T-cell (primary cell): ENCODE measurements at places on chromosomes 16 and 17.

- no peak for DNase-seq
Measured at GRCh38 chr16:52308051-52308450, 238.9 kb downstream of the TOX3 start.

DNA sequence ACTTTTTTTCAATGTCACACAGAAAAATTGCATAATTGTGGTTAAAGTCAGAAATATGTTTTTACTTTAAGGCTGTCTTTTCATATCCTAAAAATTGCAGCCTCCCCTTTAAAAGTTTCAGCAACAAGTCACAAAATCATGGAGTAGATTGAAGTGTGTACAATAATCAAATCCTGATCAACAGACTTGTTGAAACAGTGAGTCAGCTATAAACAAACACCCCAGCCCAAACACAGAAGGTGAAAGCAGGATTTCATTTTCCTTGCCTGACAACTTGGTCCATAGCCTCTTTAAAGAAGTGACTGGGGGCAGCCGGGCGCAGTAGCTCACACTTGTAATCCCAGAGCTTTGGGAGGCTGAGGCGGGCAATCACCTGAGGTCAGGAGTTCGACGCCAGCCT lies 59.9 kb downstream of the WNT3 start:
- no peak for DNase-seq

GRCh38 chr16:77723108-77723514 lies 797 bp downstream of the NUDT7 start:
- DNase-seq = no peak

- DNase-seq = peak; percentile 67
Measured at GRCh38 chr16:8936421-8936820, 27.3 kb downstream of the USP7 start.

GRCh38 chr17:37130984-37131446 lies 182.3 kb downstream of the AATF start:
- DNase-seq = no peak

- DNase-seq = no peak
Measured at GRCh38 chr16:7026639-7027038, 306.0 kb upstream of the RBFOX1 start.

DNA sequence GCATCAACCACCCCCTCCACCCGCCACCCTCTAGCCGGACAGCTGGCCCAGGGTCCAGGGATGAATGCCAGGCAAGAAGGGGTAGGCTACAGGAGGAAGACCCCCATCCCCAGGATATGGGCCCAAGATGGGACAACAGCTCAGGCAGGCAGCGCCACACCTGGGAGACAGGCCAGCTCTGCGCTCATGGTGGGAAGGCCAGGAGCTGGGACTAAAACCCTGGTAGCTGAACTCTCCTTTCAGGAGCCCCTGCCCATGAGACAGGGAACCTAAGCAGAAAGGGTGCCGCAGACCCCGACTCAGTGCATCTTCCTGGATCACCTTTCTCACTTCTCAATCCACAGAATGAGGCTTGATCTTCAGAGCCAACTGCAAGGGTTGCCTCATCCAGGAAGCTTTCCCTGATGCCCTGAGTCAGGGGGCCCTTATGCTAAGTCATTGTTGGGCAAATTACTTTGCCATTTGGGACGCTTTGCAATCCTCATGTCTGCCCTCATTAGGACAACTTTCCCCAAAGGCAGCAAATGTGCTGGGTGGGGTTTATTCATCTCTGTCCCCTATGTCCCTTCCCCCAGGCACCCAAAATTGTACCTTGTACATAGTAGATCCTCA lies 9.0 kb downstream of the ZDHHC1 start:
- DNase-seq = no peak

DNA sequence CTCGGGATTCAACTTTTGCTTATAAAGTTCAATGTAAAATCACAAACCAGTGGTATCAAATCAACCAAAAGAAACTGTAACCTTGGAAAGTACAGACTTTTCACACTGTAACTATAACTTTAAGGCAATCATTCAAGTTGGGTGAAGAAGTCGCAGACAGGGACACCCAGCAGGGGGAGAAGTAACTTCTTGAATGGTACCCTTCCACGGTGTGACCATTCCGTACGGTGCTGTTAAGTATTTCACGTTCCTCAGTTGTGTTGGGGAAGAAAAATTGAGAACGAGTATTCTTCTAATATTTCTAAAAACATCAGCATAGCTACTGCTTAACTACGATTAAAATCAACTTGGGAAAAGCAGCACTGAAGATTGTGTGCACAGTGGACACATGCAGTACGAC lies 55.8 kb downstream of the MYH10 start:
- DNase-seq = no peak

- DNase-seq = no peak
Measured at GRCh38 chr17:81123052-81124048, 42.0 kb upstream of the PVALEF start.

DNA sequence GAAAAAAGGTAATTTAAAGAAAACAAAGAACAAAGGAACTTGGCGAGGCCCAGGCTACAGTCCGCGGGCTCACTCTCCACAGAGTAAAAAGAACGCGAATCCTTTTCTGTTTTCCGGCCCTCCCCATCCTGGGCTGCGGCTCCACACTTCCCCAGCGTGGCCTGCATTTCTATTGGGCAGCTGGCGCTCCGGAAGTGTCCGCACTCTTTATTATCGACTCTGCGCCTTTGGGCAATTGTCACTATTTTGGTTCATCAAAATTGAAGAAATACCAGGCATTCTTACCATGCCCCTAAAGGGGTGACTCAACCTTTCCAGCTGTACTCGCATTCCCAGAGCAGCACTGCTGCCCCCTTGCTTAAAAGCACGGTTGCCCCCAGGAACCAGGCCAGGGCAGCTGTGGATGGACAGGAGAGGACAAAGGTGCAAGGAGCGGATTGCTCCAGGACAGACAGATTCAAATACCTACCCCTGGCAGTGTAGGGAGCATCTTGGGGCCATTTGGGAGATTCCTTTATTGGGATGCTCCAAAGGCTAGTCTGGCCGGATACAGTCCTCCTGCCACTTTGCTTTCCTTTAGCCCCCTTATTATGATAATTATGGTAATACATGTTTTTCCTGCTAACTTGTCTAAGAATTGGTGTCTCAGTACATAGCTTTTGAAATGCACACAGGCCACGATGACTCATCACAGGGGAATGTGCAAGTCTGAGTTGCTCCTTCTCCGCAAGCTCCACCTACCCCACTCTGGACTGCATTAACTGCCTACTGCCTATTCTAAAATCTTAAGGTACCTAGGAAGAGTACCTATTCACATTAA lies 985 bp upstream of the SLFN12 start:
- no peak for DNase-seq

- peak; percentile 9 for DNase-seq
Measured at GRCh38 chr17:50213026-50214022, 11.9 kb upstream of the COL1A1 start.

GRCh38 chr17:66944351-66945146 lies 20.0 kb upstream of the CACNG4 start:
- no peak for DNase-seq

GRCh38 chr17:73887739-73888138 lies 243.5 kb upstream of the SDK2 start:
- DNase-seq = no peak

DNA sequence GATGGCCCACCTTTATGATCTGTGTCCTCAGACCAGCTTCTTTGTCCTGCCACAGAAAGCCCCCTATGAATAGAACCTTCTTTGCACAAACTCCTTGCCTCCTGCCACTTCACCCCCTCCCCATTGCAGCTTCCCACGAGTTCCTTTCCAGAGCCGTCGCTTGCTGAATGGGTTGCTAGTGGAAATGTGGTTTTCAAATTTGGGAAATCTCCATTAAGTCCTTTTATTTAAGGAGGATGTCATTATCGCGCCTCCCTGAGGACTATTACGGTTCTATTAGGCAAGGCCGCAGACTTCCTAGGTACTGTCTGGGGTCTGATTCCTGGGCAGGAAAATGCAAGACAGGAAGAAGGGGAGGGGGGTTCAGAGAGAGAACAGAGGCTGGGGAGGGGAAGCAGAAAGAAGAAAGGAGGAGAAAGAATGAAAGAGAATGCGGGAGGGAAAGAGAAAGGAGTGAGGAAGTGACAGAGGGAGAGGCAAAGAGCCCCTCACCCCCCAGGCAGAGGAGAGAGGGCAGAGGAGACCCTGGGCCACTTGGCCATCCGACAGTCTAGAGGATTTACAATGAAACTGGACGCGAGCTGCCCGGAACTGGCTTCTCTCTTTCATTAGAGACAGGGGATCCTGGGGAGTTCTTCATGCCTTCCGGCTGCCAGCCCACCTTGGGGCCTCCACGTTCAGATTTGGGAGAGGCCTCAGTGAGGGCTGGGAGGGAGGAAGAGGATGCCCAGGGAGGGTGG lies 31.7 kb upstream of the ETV4 start:
- DNase-seq = no peak

DNA sequence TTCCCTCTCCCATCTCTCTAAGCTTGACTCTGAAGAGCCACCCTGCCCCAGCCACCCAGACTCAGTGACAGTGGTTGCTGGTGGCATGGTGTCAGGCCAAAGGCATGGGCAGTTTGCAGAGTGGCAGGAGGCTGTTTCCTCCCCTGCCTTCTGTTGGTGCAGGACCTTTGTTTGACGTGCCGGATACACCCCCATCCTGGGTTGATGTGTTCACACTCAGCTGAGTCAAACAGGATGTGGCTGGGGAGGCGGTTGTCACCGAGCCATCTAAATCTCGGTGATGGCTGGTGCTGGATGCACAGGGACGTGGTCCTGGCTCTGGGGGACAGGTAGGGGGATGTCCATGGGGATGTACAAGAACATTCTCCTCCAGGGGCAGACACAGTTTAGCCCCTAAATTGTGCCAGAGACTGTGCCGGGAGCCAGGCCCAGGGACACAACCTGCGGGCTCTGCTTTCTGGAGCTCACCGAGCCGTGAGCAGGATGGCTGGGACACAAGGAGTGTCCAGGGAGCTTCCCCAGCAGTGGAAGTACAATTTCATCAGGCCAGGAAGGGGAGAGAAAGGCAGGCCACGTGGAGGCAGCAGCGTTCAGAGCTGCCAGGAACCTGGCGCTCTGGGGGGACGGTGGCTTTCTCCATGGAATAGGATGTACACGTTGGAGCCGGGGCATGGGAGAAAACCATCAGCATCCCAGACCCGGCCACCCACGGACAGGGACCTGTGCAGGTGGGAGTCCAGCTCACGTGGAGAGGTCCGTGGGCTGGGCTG lies 264.2 kb downstream of the SEC14L1 start:
- DNase-seq = peak; percentile 75

DNA sequence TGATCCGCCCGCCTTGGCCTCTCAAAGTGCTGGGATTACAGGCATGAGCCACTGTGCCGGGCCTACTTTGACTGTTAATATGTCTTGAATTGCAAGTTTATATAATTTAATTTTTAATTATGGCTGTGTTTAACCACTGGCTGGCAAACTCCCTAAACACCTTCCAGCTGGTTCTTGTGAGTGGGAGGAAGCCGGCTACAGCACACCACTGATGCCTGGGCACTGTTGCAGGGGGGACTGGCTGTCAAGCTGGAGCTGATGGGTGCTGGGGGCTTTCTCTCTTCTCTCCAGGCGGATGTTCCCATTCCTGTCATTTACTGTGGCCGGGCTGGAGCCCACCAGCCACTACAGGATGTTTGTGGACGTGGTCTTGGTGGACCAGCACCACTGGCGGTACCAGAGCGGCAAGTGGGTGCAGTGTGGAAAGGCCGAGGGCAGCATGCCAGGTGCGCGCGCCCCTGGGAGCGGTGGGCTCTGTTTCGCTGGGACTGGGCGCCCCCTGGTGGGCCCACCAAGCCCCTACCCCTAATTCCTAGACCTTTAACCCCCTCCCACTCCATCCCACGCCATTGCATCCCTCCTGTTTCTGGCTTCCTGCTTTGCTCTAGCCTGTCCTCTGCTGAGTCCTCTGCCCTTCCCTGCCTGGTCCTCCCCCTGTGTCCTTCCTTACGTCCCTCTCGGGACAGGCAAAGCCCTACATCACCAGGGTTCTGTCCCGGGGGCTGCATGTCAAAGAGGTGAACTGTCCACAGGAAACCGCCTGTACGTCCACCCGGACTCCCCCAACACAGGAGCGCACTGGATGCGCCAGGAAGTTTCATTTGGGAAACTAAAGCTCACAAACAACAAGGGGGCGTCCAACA lies 9.5 kb downstream of the TBX21 start:
- DNase-seq = peak; percentile 27

GRCh38 chr17:27912964-27913363 lies 19.8 kb upstream of the LYRM9 start:
- no peak for DNase-seq

GRCh38 chr16:28267356-28267755 lies 25.0 kb upstream of the SBK1 start:
- DNase-seq = no peak

- no peak for DNase-seq
Measured at GRCh38 chr16:66473051-66473571, 46.0 kb downstream of the BEAN1 start.

DNA sequence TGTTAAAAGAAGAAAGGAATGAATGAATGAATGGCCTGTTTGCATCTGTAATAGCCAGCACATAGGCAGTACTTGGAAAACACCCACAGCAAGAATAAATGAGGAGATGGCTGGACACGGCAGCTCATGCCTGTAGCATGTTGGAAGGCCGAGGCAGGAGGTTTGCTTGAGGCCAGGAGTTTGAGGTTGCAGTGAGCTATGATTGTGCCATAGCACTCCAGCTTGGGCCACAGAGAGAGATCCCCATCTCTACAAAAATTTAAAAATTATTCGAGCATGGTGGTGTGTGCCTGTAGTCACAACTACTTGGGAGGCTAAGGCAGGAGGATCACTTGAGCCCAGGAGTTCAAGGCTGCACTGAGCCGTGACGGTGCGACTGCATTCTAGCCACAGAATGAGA lies 12.5 kb downstream of the IL4R start:
- DNase-seq = no peak

GRCh38 chr16:66587881-66588600 lies 8.8 kb downstream of the CMTM2 start:
- no peak for DNase-seq

DNA sequence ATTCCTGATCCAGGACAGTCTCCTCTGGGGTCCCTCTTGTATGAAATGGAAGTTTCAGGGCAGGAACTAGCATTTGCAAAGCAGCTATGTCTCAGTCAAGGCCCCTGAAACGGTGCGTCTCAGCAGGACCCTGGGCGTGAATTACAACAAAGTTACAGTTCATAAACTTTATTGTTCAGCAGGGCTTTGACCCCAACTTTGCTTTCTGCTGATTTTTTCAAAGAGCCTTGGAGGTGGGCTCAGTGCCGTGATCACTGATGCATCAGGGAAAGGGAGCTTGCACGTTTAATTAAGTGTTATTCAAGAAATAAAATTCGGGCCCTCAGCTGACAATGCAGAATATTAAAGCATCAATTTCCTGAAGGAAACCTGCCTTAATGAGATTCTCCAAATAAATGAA lies 260.1 kb upstream of the C16orf82 start:
- no peak for DNase-seq

DNA sequence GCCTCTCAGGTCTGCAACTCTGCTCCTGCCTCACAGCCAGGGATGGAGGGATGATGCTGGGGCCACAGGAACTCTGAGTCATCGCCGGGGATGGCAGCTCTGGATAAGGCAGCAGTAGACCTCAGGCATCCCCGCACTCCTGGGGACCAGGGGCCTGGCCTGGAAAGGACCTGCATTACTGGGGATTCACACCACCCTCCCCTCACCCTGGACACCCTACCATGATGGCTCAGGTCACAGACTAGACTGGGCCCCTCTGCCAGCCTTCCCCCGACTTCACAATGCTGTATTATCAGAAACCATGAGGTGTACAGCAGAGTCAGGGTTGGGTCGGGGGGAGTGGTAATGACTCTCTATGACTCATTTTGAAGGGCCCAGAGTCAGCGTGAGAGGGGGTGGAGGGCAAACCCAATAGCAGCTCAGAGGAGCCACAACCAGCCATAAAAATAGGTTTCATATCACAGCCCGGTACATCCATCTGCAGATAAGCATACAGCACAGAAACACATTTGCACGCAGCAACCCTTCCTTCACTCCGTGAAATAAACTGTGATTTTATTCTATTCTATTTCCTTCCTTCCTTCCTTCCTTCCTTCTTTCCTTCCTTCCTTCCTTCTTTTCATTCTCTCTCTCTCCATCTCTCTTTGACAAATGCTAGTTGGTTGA lies 28.8 kb downstream of the DYNLRB2 start:
- peak; percentile 47 for DNase-seq
